Activated T-helper 1 cell treated with anti-CD3 and anti-CD28 coated beads, Interleukin-2, amount 50 U/mL, for 16 hours (primary cell): ENCODE measurements at places on chromosomes 6 and 20.

DNA sequence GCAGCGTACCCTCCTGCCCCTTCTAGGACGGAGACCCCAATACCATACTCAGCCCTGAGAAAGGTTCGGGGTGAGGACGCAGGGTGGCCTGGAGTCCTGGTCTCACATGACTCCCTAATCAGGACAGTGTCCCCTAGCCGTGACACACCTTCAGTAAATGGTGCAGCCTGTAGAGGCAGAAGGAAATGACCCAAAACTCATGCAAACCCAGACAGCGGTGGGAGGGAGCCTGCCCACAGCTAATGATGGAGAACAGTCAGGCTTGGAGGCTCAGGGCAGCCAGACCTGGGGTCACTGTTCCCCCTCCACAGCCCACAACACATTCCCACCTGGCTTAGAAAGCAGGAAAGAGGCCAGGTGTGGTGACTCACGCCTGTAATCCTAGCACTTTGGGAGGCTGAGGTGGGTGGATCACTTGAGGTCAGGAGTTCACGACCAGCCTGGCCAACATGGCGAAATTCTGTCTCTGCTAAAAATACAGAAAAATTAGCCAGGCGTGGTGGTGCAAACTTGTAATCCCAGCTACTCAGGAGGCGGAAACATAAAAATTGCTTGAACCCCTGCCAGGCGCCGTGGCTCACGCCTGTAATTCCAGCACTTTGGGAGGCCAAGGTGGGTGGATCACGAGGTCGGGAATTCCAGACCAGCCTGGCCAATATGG lies 8.8 kb upstream of the HMGA1 start:
- no peak for DNase-seq

DNA sequence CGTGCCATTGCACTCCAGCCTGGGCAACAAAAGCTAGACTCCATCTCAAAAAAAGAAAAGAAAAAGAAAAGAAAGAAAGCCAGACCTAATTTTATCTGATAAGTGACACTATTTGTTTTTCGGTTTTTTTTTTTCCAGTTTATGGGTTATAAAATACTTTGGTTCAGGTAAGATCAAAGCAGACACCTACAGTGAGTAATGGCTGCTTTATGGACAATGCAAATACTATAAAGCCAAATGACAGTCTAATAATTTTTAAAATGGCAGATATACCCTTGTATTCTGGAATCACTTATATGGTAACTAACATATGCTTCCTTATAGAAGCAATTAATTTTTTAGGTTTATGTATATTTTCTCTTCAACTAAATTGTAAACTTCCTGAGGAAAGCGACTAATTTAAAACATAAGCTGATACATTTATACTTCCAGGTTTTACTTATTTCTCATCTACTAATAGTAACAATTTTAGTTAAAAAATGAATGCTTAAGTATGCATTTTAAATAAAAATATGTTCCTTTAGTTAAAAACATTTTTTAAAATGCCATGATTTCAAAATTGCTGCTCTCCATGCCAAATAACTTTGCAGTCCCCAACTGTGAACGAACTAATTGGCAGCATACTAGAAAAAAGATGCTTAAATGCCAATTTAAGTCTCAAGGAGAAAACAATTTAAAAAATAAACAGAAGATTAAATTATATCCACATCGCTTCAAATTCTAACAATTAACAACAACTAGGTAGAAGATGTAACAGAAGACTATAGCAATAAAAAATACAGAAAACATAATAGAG lies 38.5 kb downstream of the KIAA0319 start:
- no peak for DNase-seq

DNA sequence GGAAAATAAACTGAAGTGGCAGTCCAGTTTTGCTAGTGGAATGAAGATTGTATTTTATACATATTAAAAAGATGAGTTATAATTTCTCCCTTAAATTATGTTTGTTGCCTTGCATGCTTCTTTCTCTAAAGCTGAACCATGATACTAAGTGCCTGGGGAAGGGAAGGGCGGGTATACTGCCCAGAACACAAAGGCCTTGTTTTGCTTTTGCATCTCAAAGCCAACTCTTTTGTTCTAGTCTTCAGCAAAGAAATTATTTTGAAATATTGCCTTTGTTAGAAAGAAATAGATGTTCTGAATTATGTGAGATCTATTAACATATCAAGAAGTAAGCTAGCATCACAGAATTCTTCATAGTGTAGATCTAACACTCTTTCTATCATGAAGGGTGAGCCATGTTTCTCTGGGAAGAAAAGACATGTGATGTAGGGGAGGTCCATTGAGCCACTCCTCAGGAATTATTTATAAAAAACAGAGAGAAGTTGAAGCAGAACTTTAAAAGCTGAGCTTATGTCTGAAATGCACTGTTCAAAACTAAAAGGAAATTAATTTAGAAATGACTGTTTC lies 108.4 kb downstream of the RIMS1 start:
- DNase-seq: no peak

DNA sequence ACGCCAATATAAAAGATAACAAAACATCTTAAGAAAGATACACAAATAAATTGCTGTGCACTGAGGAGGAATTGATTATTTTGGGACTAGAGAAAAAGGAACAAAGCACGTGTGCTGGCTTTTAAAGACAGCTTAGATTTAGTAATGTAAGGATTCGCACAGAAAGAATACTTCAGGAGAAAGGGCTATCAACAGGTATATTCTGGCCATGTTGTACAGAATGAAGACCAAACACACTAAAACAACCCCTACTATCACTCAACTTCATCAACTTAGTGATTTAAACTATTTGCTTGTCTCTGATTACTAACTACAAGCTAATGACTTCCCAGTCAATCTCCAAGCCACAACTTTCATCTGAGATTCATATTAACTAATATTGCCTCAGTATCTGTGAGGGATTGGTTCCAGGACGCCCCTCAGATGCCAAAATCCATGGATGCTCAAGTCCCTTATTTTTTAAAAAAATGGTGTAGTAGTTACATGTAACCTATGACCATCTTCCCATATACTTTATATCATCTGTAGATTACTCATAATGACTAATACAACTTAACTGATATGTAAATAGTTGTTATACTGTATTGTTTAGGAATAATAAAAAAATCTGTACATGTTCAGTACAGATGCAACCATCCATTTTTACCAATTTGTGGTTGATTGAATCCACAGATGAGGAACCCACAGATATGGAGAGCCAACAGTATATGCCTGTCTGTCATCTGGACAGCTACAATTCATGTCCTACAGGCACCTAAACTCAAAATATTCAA lies 4.5 kb downstream of the DEK start:
- no peak for DNase-seq

DNA sequence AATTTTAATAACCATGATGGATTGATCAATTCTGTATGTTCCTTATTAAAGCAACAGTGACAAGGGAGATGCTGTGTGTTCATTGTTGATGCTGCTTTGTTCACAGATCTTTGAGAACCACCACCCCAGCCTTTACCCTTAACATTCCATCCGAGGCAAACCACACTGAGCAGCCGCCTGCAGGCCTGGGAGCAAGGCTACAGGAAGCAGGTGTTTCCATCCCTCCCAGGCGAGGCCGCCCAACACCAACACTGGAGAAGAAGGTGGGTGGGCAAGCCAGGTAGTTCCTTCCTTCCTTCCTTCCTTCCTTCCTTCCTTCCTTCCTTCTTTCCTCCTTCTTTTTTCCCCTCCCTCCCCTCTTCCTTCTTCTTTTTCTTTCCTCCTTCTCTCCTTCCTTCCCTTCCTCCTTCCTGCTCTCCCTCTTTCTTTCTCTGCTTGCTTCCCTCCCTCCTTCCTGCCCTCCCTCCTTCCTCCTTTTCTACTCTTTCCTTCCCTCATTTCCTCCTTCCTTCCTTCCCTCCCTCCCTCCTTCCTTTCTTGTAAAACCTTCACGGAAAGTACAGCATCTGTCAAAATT lies 13.7 kb downstream of the TTLL2 start:
- no peak for DNase-seq

- DNase-seq: no peak
These were observed 33.5 kb upstream of the ADIG start for GRCh38 chr20:38547288-38548085.

GRCh38 chr6:14542670-14543366 lies 425.2 kb downstream of the CD83 start:
- no peak for DNase-seq

GRCh38 chr20:17611290-17611539 lies 41.3 kb downstream of the DSTN start:
- DNase-seq: no peak

GRCh38 chr20:63270606-63271325 lies 1.8 kb upstream of the ARFGAP1 start:
- DNase-seq: no peak

DNA sequence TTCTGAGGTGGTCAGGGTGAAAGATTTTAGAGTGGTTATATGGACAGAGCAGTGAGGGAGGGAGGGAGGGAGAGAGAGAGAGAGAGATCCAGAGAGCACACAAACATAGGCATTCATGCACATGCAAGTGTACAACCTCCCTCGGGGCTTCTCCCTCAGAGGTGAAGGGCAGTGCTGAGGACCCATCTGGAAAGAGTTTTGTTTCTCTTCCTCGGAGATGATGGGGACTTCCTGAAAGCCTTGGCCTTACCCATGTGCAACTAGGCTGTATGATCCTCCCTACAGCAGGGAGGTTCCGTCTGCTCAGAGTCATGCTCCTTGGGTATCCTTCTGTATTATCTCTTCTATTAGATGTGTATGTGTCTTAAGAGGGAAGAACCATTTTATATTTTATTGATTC lies 21.4 kb upstream of the TSPYL1 start:
- no peak for DNase-seq

DNA sequence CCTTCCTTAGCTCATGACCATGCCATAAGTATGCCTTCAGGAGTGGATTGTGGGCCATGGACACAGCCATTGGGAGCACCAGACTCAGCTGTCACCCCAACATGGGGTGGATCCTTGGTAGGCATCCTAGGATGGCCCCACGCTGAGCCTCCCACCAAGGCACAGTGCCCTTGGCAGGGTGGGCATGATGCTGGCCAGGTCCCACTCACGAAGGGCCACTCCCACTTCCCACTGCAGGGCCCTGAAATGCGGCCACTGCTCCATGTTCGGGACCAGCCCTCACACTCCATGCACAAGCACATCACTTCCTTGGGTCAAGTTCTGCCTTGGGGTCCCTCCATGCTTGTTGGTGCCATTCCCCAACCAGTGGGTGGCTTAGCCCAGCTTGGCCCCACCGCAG lies 12.9 kb upstream of the FUT9 start:
- DNase-seq: no peak

DNA sequence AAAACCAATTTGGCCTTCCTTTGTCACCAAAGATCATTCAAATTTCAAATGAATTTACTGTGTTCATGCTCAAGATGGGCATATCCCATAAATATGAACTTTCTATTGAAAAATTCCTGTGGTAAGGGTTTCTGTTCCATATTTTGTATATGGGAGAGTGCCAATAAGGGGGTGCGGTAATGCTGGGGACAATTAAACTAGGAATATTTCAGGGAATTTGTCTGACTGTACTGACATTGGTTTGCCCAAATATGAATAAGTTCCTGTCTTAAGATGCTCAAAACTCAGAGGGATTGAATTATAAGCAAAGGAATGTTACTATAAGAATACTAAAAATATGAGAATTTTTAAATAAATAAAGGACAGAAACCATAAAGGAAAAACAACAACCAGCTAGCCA lies 553.0 kb upstream of the MARCKS start:
- DNase-seq: no peak

DNA sequence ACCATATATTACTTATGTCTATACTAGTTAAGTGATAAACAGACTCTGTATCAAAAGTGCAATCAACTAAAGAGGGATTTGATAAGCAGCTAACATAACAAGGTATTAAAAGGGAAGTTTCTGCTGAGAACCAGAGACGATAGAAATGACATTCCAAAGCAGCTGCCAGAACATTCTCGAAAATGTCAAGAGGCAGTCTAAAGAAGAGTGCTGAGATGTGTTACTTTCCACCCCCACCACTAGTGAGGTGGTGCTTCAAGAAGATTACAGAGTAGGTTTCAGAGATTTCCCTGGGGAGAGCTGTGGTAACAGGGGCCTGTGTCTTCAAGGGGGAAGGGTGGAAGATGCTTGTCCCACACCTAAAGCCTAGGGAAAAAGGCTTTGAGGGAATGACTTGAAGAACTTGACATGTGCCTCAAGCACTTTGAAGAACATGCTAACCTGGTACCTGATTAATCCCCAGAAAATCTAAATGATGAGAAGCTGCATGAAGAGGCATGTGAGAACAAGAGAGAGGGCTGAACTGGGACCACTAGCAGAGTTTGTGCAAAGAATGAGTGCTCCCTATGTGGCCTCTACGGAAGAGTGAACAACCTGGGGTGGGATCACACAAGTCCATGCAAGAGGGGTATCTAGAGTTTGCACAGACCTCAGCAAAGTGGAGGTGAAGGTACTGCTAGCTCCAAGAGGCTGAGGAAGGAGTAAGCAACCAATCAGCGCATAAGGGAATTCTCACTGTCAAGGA lies 5.0 kb downstream of the FAM184A start:
- no peak for DNase-seq

DNA sequence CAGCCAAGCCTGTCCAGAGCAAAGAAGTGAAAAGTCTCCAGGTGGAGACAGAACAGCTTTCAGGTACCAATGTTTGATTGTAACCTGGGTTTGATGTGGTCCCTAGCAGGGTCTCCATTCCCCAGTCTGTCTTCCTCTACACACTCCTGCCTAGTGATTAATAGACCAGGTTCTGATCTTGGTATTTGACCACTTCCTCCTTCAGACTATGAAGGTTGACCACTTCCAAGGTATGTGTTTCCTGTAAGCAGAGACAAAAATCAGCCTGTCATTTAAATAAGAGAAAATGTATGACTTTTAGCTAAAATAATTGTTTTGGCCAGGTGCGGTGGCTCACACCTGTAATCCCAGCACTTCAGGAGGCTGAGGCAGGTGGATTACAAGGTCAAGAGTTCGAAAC lies 41.8 kb upstream of the TOP1 start:
- DNase-seq: no peak

DNA sequence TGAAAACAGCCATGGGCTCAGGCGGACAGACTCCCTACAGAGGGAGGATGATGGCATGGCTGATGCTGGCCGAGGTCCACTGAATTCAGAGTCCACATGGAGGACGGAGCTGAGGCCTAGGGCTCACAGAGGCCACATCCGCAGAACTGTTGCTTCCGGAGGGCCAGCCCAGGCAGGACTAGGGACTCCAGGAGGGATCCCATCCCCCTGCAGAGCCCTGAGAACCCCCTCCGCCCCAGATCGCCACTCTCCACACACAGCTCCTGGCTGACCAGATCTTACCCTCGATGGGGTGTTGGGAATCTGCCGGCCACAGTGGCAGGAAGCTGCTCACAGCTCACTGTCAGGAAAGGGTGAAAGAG lies 399.2 kb downstream of the TAF4 start:
- no peak for DNase-seq

GRCh38 chr6:139588076-139588639 lies 213.7 kb upstream of the CITED2 start:
- DNase-seq: no peak

GRCh38 chr20:9635750-9636149 lies 121.4 kb downstream of the LAMP5 start:
- no peak for DNase-seq

DNA sequence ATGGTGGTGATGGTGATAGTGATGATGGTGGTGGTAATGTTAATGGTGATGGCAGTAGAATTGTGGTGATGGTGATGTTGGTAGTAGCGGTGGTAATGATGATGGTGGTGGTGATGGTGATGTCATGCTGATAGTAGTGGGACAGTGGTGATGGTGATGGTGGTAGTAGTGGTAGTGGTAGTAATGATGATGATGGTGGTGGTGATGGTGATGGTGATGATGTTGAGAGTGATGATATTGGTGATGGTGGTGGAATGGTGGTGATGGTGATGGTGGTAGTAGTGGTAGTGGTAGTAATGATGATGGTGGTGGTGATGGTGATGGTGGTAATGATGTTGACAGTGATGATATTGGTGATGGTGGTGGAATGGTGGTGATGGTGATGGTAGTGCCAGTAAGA lies 128.8 kb downstream of the LPA start:
- no peak for DNase-seq
